GM23248 (cell line): ENCODE measurements at places on chromosomes 3 and 15.

DNA sequence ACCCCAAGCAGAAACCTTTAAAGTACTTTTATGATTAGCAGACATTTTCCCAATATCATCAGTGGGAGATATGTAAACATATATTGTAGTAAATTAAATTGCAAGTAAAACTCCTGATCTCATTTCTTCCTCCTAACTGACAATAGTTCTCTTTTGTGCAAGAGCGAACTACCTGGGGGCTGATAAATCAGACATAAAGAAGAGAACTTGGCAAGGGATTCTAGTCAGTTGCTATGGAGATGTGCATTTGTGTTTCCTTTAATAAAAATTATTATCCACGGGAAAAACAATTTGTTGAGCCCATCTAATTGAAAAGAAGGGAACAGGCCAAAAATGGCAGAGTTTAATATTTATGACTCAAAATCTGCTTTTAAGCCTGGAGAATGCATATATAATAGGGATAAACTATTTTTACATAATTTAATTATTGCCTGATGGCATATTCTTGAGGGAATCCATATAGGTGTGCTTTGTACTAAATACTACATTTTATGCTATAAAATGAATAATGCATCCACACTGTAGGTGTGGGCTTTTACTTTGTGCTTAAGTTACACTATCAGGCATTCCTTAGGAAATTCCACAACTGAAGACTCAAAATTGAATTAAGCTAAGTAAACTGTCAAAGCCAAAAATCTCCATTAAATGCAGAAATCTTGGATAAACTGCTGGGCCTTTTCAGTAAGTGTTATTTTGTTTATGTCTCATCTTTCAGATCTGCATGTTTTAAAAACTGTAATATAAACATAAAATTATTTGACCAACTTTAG, 258.1 kb downstream of the ERC2 start:
- no peaks in the 10 kb centered on the region for H3K4me1 ChIP-seq
- H3K27ac ChIP-seq, result no peak overlapping the region
- no peak for DNase-seq
- H3K4me3 ChIP-seq, result no peak overlapping the region

- no peak overlapping the region for H3K27ac ChIP-seq
- no peak overlapping the region for H3K4me3 ChIP-seq
These were observed 28.4 kb upstream of the SMAD6 start for GRCh38 chr15:66673410-66674322.

DNA sequence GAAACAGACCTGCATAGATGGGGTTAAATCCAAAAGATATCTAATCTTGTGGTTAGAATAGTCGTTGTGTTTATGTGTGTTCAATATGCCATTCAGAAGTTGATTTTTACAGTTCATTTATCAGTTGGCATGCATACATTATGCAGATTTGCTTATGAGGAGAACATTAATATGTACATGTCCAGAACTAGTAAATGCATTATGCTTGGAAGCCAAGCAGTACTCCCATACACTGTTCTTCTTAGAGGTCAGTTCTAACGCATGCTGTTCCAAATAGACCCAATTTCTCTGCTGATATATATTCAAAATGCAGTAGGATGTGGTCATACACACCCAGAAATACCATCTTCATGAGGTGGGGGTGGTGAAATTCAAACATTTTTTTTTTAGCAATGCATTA, 956 bp downstream of the FGF12 start:
- H3K36me3 ChIP-seq, result no peaks in the 10 kb centered on the region
- H3K27me3 ChIP-seq, result no peaks in the 10 kb centered on the region
- no peak for DNase-seq
- H3K27ac ChIP-seq, result no peak overlapping the region
- H3K4me1 ChIP-seq, result no peaks in the 10 kb centered on the region
- H3K4me3 ChIP-seq, result no peak overlapping the region

GRCh38 chr15:63086271-63086670, 35.4 kb upstream of the LACTB start:
- H3K4me3 ChIP-seq, result no peak overlapping the region
- DNase-seq, result no peak
- H3K27me3 ChIP-seq, result no peaks in the 10 kb centered on the region
- H3K27ac ChIP-seq, result no peak overlapping the region
- H3K4me1 ChIP-seq, result peaks cover 16% of the 10 kb centered on the region

- H3K27ac ChIP-seq, result no peak overlapping the region
- H3K4me3 ChIP-seq, result no peak overlapping the region
- no peaks in the 10 kb centered on the region for H3K27me3 ChIP-seq
- H3K36me3 ChIP-seq, result no peaks in the 10 kb centered on the region
- DNase-seq, result no peak
- no peaks in the 10 kb centered on the region for H3K4me1 ChIP-seq
These were observed 11.3 kb upstream of the IL12A start for GRCh38 chr3:159977295-159977694.

- H3K4me1 ChIP-seq, result peaks cover 25% of the 10 kb centered on the region
- DNase-seq, result no peak
- no peaks in the 10 kb centered on the region for H3K36me3 ChIP-seq
These were observed 101.7 kb downstream of the P3H2 start for GRCh38 chr3:190019006-190019405.

- no peaks in the 10 kb centered on the region for H3K4me1 ChIP-seq
- no peak overlapping the region for H3K4me3 ChIP-seq
- no peaks in the 10 kb centered on the region for H3K27me3 ChIP-seq
- DNase-seq, result no peak
- no peak overlapping the region for H3K27ac ChIP-seq
These were observed 407.8 kb downstream of the PLCL2 start for GRCh38 chr3:17292556-17292955.

GRCh38 chr3:4794331-4794730, 184.9 kb upstream of the BHLHE40 start:
- DNase-seq, result no peak
- no peaks in the 10 kb centered on the region for H3K27me3 ChIP-seq
- no peak overlapping the region for H3K4me3 ChIP-seq
- no peaks in the 10 kb centered on the region for H3K36me3 ChIP-seq

DNA sequence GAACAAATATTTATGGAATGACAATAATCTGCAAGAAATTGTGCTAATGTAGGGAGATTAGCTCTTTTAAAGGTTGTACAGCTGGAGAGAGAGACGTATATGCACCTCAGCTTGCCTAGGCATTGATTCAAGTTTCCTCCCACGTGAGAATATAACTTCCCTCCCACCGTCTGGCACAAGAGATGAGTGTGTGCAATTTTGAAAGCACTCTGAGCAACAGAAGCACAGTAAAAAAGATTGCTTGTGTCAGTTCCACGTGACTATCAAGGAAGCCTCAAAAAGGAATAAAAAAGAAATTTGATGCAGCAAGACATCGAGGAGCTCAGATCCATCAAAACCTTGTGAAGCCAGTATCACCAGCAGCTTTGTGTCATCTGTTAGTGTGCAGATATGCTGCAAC, 435.3 kb downstream of the TUSC7 start:
- DNase-seq, result peak; percentile 64
- peaks cover 18% of the 10 kb centered on the region for H3K4me1 ChIP-seq
- H3K27me3 ChIP-seq, result no peaks in the 10 kb centered on the region
- 0 out of 2 replicates have a peak overlapping the region, but pooled peaks have one; percentile 13 for H3K27ac ChIP-seq
- H3K36me3 ChIP-seq, result no peaks in the 10 kb centered on the region

- H3K27ac ChIP-seq, result peak within 1 kb of the TSS; percentile 95
- no peaks in the 10 kb centered on the region for H3K36me3 ChIP-seq
- H3K27me3 ChIP-seq, result no peaks in the 10 kb centered on the region
- DNase-seq, result peak; percentile 97
- H3K4me1 ChIP-seq, result peaks cover 61% of the 10 kb centered on the region
These were observed at the start of gene PRICKLE2 for GRCh38 chr3:64224826-64225610. Gene PRICKLE2 (minus strand): TSS chr3:64225466. CDS start chr3:64198927, 26,539 bp downstream.

- H3K4me3 ChIP-seq, result no peak overlapping the region
- H3K27ac ChIP-seq, result no peak overlapping the region
- DNase-seq, result no peak
- H3K4me1 ChIP-seq, result no peaks in the 10 kb centered on the region
These were observed 24.4 kb downstream of the LARS2 start for GRCh38 chr3:45412763-45413162.

DNA sequence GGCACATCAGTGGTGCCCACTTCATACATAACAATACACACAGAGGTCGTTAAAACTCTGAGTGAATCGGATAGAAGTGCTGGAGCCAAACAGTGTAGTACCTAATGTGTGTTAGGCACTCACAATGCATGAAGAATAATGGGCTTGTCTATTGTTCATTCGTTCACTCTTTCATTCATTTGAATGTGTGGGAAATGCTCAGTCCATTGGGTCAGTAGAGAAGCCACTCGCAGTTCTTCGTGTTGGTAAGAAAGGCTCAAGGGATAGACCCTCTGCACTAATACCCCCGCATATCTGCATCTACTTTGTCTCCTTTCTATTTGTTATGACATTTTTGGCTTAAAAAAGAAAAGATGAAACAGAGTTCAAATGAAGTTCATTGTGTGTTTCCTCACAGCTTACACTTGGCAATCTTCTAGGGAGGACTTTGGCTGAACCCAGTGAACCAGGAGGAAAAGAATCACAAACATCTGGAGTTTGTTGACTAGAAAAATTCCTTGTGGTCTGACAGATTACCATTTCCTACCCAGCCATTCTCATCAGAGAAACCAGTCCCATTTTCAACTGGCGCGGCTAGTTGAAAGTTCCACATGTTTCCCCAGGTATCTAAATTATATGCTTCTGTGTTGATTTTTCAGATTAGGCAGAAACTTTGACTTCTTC, 32.8 kb upstream of the MFSD1 start:
- no peaks in the 10 kb centered on the region for H3K36me3 ChIP-seq
- H3K4me3 ChIP-seq, result peak overlapping the region; percentile 50
- peaks cover 30% of the 10 kb centered on the region for H3K4me1 ChIP-seq
- peak overlapping the region; percentile 50 for H3K27ac ChIP-seq
- no peaks in the 10 kb centered on the region for H3K27me3 ChIP-seq

DNA sequence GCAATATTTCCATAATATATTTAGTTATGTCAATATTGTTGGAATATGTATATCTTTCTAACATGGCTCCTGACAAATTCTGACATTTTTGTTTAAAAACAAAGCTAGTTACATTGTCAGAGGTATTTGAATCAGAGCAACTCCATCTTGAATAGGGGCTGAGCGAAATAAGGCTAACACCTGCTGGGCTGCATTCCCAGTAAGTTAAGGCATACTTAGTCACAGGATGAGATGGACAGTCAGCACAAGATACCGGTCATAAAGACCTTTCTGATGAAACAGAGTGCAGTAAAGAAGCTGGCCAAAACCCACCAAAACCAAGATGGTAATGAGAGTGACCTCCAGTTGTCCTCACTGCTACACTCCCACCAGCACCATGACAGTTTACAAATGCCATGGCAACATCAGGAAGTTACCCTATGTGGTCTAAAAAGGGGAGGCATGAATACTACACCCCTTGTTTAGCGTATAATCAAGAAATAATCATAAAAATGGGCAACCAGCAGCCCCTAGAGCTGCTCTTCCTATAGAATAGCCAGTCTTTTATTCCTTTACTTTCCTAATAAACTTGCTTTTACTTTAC, 30.4 kb downstream of the RPL22L1 start:
- H3K36me3 ChIP-seq, result no peaks in the 10 kb centered on the region
- no peak overlapping the region for H3K27ac ChIP-seq
- H3K4me1 ChIP-seq, result no peaks in the 10 kb centered on the region
- DNase-seq, result no peak

- H3K27me3 ChIP-seq, result no peaks in the 10 kb centered on the region
- no peak for DNase-seq
- no peaks in the 10 kb centered on the region for H3K36me3 ChIP-seq
- H3K4me3 ChIP-seq, result peak overlapping the region; percentile 79
- H3K27ac ChIP-seq, result peak overlapping the region; percentile 97
- H3K4me1 ChIP-seq, result peaks cover 62% of the 10 kb centered on the region
These were observed 1.2 kb downstream of the GOLIM4 start for GRCh38 chr3:168094580-168094876.

GRCh38 chr3:56700151-56700550, 17.1 kb upstream of the TASOR start:
- H3K27ac ChIP-seq, result no peak overlapping the region
- H3K27me3 ChIP-seq, result no peaks in the 10 kb centered on the region
- no peaks in the 10 kb centered on the region for H3K36me3 ChIP-seq
- H3K4me3 ChIP-seq, result no peak overlapping the region

DNA sequence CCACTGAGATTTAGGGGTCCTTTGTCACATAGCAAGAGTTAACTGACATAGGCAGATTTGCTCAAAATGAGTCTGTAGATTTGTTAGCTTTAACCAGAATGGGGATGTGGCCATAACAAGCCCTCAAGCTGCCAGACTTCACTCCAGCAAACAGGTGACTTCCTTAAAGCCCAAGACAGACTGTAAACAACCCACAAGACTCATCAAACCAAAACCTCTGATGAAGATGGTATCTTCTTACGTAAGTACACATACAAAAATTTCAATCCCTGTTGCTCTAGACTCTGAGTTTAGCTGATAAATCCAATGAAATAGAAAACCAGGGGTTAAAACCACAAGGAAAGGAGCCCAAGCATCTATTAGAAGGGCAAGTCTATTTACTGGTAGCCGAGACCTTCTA, 18.2 kb upstream of the ZBTB20 start:
- DNase-seq, result no peak
- H3K27ac ChIP-seq, result no peak overlapping the region
- no peaks in the 10 kb centered on the region for H3K27me3 ChIP-seq
- H3K4me1 ChIP-seq, result 0 out of 2 replicates have a peak, but pooled peaks cover 7% of the 10 kb centered on the region
- H3K4me3 ChIP-seq, result no peak overlapping the region

- DNase-seq, result peak; percentile 36
- no peak overlapping the region for H3K4me3 ChIP-seq
- no peaks in the 10 kb centered on the region for H3K36me3 ChIP-seq
- peaks cover 16% of the 10 kb centered on the region for H3K4me1 ChIP-seq
- no peak overlapping the region for H3K27ac ChIP-seq
These were observed 3.9 kb upstream of the ATP11B start for GRCh38 chr3:182789371-182789770.

DNA sequence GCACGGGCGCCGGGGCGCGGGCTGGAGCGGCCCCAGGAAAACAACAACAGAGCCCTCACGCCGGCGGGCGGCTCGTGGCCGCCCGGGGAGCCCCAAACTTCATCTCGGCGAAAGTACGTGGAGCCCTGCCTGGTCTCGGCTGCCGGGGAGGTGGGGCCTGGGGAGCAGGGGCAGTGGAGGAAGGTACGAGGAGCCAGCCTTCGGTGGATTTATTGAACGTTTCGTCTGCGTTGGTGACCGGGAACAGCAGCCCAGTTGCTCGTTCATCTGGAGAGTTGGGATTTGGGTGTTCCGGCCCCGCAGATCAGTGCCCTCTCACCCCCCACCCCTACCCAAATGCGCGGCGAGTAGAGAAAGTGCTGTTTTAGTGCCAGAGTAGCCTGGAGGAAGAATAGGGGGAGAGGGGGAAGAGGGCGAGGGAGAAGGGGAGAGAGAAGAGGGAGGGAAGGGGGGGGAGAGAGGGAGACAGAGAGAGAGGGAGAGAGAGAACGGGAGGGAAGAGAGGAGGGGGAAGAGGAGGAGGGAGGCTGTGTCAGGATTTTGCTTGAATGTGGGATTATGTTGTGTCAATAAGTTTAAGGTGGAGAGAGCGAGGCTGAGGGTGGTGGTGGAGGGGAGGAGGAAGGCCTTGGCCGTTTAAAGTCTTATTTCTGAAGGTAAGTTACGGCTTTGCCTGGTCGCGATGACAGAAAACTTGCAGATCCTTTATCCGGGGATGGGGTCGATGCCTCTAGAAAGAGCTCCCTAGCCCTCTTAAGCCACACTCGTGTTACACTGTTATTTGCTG, 970 bp downstream of the BBX start:
- peak overlapping the region; percentile 70 for H3K27ac ChIP-seq
- H3K4me1 ChIP-seq, result peaks cover 5% of the 10 kb centered on the region
- DNase-seq, result peak; percentile 71
